Hypothalamus (tissue), 51 donors: ENCODE measurements at places on chromosomes 6 and 20.

- DNase-seq = no peak
Observed at GRCh38 chr20:12575352-12576095, 433.2 kb upstream of the SPTLC3 start.

- DNase-seq = no peak
Observed at GRCh38 chr6:319177-320131, 27.2 kb downstream of the DUSP22 start.

GRCh38 chr6:140256248-140256647 lies 881.8 kb upstream of the CITED2 start:
- no peak for DNase-seq

DNA sequence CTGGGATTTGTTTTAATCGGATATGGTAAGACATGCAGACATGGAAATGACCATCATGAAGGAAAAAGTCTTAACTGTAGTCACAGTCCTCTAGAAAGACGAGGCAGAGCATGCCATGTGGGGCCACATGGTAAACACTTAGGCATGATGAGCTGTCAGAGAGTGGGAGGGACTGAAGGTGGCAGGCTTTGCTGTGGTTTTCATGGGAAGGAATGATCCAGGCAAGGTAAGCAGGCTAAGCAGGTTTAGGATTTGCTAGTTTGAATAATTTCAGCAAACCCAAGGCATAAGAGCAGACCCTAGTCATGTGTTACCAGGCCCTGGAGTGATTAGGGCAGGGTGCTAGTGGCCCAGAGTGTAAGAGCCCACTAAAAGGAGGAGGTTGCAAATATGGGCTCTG lies 47.2 kb upstream of the STMND1 start:
- no peak for DNase-seq

DNA sequence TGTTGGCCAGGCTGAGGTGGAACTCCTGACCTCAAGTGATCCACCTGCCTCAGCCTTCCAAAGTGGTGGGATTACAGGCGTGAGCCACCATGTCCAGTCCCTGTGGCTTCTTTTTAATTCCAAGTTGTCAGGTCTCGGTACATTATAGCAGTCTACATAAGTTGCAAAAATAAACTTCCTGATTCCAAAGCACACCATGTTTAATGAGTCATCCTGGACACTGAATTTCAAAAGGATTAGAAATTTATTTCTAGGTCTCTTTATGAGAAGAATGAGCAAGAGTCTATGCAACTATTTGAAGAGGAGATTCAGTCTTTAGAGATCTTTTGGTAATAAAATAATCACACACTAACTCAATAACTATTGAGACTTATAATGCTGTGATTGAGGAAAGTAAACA lies 63.9 kb upstream of the MCHR2 start:
- no peak for DNase-seq
